ENCODE measurements at places on chromosomes 7 and 10.

DNA sequence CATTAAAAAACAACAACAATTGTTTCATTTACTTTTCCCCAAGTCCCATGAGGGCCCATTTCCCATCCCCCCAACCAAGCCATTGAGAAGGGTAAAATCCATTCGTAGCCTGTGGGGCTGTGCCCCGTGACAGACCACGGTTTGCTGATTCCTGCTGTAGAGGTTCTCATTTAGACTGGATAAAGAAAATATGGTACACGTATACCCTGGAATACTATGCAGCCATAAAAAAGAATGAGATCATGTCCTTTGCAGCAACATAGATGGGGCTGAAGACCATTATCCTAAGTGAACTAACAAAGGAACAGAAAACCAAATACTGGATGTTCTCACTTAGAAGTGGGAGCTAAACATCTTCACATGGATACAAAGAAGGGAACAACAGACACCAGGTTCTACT lies 44.9 kb downstream of the ZNF783 start:
- DNase-seq: no peak

GRCh38 chr7:115924411-115924810 lies 106.2 kb downstream of the TFEC start:
- no peak for DNase-seq

DNA sequence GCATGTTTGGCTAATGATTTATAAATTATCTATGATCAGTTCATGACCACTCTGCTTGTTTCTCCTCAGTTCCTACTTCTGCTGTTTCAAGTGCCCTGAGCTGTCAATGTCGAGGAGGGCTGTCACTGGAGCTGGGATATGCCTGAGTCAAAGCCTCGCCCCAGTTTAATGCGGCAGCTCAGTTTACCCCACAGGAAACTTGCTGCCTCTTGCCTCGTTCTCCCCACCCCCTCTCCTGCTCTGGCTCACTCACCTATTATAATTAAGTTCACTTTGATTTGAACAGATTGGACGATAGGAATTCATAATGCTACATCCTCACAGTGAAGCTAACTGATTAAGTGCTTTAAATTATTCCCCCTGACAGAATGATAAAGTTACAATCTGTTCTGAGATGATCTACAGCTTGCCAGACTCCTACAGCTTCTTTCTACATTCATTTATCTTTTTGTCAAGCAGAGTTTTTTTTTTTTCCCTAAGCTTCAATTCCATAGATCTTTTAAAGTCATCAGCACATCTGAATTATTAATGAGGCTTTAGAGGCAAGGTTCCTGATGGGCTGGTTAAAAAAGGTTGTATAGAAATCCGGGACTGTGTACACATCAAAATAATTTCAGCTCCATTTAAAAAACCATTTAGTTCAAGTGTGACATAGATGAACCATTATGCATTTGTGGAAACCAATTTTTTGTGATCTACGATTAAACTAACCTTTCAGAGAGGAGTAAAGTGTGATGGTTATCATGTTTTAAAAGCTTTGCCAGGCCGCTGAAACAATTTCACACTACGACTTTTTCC lies 758.3 kb downstream of the KCNMA1 start:
- DNase-seq: no peak

DNA sequence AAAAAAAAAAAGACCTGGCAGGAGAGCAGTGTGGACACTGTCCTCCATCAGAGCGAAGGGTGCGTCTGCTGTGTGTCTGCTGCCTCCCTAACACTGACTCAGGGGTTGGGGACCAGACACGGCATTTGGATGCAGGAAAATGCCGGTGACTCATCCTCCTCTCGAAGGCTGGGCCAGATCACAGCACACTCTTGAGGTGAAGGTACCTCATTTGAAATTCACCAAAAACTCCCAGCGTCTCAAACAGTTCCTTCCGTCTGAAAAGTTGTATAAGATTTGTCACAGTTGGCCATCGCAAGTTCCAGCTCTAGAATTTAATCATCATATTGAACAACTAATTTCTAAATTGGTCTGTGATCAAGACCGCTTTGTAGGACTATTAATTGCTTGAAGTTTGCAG lies 118.1 kb upstream of the LYZL2 start:
- no peak for DNase-seq

- no peak for DNase-seq
Observed at GRCh38 chr10:102642736-102643335, 1.4 kb upstream of the TRIM8 start.

- no peak for DNase-seq
Observed at GRCh38 chr10:119801176-119801575, 71.5 kb downstream of the MCMBP start.

- DNase-seq: peak; percentile 76
Observed at GRCh38 chr10:6313111-6313895, 110.6 kb downstream of the PFKFB3 start.

DNA sequence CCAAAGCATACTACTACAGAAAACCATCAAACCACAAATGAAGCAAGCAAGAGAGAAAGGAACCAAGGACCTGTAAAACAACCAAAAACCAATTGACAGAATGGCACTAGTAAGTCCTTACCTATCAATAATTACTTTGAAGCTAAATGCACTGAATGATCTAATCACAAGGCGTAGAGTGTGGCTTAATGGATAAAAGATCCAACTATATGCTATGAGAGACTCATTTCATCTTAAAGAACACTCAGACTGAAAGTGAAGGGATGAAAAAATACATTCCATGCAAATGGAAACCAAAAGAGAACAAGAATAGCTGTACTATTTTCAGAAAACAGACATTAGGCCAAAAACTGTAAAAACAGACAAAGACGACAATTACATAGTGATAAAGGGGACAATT lies 70.7 kb downstream of the CRPPA start:
- no peak for DNase-seq

DNA sequence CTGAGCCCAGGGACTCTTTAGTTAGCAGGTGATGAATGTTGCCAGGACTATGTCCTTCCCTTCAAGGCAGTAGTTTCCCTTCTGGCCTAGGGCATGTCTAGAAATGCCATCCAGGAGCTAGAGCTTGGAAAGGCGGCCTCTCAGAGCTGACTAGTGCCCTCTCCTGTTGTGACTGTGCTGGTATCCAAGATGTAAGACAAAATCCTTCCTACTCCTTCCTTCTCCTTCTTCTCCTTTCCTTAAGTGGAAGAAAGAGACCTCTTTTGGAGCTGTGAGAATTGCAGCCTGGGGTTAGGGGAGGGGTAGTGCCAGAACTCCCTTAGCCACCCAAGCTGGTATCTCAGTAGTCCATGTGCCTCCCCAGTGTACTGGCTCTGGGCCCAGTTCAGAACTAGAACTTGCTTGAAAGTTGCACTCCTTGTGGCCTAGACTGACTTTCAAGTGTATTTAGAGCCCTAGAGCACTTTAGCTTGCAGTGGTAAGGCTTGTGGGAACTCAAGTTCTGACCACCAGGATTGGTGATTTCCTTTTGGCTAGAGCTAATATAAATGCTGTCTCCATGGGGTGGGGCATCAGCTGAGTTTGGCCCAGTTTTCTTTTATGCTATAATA lies 118.8 kb downstream of the NPSR1 start:
- no peak for DNase-seq

GRCh38 chr10:81019029-81019890 lies 481.6 kb downstream of the SH2D4B start:
- peak; percentile 24 for DNase-seq

DNA sequence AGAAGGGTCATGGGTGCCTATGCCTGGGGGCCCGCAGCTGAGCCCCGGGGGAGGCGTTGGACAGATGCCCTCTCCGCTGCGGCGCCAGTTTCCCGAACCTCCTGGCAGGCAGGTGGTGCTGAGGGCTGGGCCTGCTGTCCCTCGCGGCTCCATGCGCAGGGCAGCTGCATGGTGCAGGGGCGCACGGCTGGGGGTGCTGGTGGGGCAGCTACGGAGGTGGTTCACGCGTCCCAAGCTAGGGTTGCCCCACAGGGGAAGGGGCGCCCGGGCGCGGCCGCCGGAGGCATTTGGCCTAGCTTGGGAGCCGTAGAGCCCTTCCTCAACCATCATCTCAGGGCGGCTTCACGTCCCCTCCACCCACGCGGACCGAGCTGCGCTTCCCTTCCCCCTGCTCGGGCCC lies 146.0 kb downstream of the CCDC201 start:
- DNase-seq: no peak

DNA sequence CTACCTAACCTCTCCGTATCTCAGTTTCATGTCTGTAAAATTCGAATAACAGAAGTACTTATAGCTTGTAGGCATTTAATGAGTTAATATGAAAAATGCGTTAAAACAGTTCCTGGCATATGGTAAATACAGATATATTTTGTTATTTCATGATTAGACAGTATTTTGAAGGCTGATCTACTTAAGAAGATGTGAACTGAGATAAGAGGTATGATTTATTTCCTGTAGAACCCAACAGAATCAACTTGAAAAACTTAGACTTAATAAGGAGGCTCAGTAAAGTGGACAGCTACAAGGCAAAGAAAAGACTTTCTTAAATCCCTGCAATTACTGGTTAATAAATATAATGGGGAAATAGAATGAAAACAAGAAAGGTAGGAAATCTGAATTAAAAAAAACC lies 103.3 kb downstream of the FANK1 start:
- no peak for DNase-seq

GRCh38 chr7:105866102-105866801 lies 10.1 kb downstream of the ATXN7L1 start:
- DNase-seq: no peak

- DNase-seq: no peak
Observed at GRCh38 chr10:101018600-101019439, 12.1 kb downstream of the PDZD7 start.

- no peak for DNase-seq
Observed at GRCh38 chr7:123944395-123944794, 19.4 kb downstream of the SPAM1 start.

DNA sequence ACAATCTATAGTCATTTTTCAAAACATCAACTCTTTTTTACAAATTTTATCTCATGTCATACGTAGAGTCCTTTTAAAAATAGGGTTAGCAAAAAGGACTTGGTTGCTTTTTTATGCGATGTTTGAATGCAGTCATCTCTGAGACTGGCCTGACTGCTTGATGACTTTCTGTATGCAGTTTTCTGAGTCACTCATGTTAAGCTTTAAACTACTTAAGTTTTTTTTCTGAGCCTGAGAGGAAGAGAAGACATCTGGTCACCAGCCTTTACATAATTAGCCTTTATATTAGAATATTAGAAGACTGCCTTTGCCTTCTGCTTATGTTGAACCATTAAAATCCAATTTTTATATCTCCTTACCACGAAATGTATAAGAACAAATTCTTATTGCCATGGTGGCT lies 834.4 kb upstream of the MBL2 start:
- no peak for DNase-seq

DNA sequence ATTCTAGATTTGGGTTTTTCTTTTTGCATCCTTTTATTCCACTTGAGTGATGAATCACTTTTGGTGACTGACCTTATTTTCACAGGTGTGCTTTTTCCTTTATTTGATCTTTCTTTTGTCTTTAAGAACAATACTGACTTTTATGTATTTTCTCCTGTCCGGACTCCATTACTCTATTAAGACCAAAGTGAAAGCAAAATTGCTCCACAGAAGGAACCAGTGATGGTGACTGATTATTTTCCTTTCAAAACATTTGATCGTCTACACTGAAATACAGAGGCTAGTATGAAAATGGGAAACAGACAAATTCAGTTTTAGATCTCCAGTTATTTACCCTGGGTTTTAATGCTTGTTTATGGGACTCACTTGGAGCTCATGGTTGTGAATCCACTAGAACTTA lies 15.5 kb downstream of the EXOC4 start:
- no peak for DNase-seq

GRCh38 chr10:102802920-102803534 lies 34.2 kb downstream of the CYP17A1 start:
- DNase-seq: peak; percentile 56

DNA sequence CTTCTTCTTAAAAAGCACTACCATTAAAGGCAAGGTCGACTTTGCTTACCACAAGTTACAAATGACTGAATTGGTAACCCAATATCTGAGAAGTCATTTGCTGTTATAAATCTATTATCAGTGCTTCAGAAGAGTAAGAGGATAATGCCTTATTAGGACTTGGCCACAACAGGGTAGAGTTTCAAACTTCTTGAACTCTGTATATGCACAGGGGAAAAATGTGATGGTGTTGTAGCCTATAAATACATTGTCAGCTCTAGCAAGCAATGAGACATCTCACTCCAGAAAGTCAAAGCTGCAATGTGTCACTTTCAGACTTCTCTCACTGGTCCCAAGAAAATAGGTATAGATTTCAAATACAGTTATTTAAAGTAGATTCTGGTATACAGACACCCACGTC lies 9.3 kb downstream of the TFEC start:
- DNase-seq: no peak

- DNase-seq: no peak
Observed at GRCh38 chr10:32171204-32171603, 115.0 kb upstream of the KIF5B start.

DNA sequence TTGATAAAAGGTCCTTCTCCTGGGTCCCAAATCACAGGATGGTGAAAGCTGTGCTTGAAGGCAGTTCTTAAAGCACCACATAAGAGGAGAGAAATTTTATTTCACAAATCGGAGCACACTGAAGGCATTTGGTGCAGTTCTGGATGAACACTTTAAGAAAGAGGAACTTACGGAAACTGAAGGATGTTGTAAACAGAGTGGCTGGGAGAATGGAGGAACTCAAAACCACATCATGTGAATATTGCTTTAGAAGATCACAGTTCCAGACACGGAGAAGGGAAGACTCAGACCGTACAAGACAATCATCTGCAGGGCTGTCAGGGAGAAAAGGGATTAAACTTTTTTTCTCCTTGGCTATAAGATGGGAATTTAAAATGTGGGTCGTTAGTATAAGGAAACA lies 9.0 kb upstream of the GPR141 start:
- DNase-seq: no peak

- no peak for DNase-seq
Observed at GRCh38 chr10:49520122-49520775, 18.7 kb downstream of the ERCC6 start.

DNA sequence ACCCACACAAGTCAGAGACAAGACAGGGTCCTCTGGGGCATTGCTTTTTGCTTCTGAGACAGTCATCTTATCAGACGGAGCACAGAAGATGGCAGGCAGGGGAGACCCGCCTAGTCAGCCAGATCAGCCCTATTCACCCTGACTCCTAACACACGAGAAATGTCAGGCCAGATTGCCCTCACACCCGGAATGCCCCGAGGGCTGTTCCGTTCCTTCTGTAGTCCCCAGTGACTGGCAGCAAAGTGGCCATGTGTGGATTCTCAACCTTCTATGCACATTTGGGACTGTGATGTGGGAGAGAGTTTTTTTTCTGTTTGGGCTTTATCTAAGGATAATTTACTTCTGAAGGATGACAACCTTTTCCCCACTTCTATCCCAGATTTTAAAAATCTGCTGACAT lies 35.5 kb upstream of the TBX20 start:
- DNase-seq: no peak

GRCh38 chr10:62873866-62874265 lies 57.7 kb upstream of the EGR2 start:
- no peak for DNase-seq

GRCh38 chr7:18213652-18214051 lies 186.0 kb upstream of the PRPS1L1 start:
- no peak for DNase-seq

DNA sequence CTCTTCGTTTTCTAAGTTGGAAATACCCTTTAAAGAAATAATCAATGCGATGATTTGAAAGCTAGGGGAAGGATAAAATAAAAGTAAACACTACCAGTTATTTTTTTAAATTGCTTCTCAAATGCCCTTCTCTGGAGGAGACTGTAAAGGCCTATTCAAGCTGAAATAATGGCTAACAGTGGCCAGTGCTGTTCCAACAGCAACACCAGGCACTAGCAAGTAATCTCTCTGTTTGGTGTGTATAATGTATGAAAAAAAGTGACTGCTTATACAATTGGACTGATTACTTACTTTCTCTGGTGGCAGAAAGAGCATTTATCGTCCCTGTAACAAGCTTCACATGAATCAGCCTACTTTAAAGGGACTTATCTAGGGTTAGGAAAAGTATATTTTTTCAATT lies 102.7 kb downstream of the CSTF2T start:
- DNase-seq: no peak
